ENCODE measurements at places on chromosomes 3 and 15.

DNA sequence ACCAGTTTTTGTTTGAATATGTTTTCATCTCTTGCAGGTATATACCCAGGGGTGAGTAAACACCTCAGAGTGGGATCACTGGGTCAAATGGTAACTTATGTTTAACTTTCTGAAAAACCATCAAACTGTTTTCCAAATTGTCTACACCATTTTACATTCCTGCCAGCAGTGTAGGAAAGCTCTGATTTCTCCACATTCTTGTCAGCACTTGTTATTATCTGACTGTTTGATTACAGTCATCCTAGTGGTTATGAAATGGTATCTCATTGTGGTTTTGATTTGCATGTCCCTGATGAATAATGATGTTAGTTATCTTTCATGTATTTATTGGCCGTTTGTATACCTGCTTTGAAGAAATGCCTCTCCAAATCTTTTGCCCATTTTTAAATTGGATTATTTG lies 13.8 kb downstream of the FSD2 start:
- no peak for DNase-seq

DNA sequence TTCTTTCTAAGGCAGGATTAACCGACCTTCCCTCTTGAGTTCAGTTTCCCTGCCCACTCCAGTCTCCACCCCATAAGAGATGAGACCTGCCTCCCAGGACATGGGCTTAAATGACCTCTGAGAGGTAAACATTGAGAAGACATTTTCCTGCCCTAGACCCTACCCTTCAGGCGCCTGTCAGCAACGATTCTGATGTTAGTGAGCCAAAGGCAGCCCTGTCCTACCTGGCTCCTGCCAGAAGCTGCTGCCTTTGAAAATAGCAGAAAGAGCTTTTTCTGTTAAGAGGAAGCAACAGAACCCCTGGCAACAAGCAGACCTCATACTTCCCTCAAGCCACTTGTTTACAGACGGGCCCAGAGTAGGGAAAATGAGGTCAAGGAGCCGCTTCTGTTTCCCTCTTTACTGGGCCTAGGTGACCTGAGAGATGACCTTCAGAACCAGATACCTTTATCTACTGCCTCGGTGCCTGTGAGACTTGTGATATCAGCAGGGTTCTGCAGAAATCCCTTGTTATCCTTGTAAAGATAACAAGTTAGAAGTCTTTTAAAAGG lies 52.0 kb downstream of the CD200R1L start:
- no peak for DNase-seq

DNA sequence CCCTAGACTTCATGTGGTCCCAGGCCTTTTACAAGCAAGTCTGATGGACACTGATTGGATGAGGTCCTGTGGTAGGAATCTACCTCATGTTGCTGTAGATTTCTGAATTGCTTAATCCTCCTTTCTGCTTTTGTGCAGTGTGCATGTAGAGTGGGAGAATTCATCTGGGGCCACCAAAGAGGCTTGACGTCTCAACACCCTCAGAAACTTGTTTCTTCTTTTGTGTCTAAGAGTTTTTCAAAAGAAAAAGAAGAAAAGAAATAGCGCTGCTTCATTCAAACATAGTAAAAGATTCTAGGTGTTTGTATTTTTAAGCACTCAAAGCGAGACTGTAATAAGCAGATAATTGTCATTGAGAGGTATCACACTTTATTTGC lies 46.2 kb downstream of the NR1D2 start:
- DNase-seq = no peak

DNA sequence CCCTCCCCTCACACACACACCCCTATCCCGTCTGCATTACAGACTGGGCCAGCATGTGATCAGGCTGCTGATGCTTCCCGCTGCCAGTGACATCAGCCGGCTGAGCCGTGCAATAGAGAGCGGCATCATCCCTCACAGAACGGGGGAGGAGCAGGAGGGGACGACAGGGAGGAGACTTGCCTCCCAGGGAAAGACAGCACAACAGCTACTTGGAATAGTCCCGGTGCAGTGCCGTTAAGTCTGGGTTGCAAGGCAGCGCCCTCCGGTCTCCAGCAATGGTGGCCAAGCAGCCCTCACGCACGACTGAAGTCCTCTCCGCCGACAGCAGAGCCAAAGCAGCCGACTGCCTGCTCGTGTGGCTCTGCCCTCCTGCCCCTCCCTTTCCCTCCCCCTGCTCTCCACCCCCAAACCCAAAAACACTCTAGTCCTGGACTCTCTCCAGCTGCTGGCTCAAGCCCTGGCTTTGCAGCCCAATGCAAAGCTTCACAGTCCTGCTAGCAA lies 31.5 kb upstream of the RPS17 start:
- peak; percentile 78 for DNase-seq

DNA sequence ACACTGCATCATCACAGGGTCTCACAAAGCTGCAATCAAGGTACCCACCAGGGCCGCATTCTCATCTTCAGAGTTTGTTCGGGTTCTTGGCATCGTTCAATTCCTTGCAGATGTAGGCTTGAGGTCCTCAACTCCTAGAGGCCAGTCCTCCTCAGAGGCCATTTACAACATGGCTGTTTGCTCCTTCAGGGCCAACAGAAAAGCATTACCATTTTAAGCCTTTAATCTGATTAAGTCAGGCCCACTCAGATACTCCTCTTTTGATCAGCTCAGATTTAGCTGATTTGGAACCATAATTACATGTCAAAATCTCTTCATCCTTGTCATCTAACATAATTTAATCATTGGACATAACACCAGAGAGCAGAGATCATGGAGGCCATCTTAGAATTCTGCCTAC lies 55.4 kb downstream of the BFSP2 start:
- DNase-seq = no peak
